ENCODE measurements at places on chromosomes 4 and X. TPM values are rescaled to one million over a fixed set of nuclear protein-coding genes. Genes with fewer than 3 reads are reported as not detected.

The PRDM5 gene
- 19.1 TPM for total RNA-seq

The PNMA6F gene
- not detected for total RNA-seq

The UCP1 gene
- 0.24 TPM for total RNA-seq

The GLRA2 gene
- not detected for total RNA-seq

The SLC38A5 gene
- total RNA-seq, result 31.1 TPM

Data from endodermal cell (in vitro differentiated cells).